Stimulated activated CD4-positive, alpha-beta T cell treated with anti-CD3 and anti-CD28 coated beads, TNF-alpha, amount 100 ng/mL, for 1 hour (primary cell): ENCODE measurements at places on chromosomes 6 and 20.

GRCh38 chr6:78854546-78854945 lies 12.8 kb upstream of the IRAK1BP1 start:
- no peak for DNase-seq

DNA sequence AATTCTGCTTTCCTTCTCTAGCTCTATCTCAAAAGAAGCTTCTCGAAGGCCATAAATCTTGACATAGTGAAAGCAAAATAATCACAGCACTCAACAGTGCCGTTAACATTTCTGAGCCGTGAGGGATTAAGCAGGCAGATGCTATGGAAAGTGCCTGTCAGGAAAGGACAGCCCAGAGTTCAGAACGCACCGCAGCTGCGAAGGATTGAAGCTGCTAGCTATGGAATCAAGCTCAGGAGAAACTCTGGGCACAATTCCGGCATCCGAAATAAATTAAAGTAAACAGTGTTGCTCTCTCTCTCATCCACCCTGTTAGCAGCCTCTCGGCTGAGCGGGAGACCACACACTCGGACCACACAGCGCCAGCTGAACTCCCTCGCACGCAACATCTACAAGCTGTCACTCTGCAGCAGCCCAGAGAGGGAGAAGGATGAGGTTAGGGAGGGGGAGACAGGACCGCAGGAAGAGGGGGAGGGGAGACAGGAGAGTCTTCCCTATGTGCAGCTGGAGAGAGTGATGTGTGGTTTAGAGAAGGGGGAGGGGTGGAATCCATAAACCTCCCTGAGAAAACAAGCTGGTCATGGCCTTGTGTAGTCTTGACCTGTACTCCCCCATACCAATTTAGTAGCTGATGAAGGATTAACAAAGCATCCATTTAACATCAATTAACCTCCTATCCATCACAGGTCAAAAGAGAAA lies 9.0 kb downstream of the EXOC2 start:
- no peak for DNase-seq

- DNase-seq: no peak
Measured at GRCh38 chr20:15069355-15069754, 731.9 kb upstream of the FLRT3 start.

DNA sequence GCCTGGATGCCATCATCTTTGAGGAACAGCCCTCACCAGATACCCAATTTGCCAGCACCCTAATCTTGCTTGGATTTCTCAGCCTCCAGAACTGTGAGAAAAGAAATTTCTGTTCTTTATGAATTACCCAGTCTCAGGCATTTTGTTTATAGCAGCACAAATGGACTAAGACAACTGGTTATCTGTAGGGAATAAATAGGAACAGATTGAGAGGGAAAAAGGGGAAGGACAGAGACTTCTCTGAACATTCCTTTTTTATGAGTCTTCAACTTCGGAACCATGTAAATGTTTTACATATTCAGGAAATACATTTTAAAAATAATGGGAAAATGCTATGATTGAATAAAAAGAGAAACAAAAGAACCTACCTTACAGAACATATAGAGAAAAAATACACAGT lies 20.9 kb downstream of the KCTD20 start:
- DNase-seq: no peak

- DNase-seq: no peak
Measured at GRCh38 chr6:106745824-106746582, 116.6 kb downstream of the QRSL1 start.

DNA sequence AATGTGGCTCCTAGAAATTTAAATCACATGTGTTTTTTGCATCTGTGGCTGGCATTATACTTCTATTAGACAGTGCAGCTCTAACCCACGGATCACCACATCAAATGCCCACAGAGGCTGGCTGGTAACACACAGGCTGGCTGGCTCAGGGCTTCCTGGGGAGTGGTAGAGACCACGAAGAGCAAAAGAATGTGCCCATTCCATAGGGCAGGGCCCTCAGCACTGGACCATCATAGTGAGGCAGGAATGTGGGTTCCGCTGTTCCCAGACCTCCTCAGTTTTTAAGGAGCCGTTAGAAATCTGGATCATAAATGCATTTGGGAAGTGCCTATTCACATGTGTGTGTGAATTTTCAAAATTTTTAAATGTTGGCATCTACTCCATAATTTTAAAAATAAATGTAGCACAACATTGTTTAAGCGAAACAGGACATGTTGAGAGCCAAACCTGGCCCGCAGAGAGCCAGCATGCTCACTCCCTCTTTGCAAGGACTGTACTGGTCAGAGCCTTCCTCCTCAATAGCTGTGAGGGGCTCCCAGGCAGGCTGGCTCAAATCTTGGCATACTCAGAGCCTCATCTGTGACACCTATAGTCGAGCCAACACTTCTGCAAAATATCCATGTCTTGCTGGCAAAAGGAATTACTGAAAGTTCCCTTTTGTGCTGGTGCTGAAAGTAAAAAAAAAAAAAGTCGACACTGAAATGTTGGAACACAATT lies 190.5 kb downstream of the FNDC1 start:
- DNase-seq: no peak

DNA sequence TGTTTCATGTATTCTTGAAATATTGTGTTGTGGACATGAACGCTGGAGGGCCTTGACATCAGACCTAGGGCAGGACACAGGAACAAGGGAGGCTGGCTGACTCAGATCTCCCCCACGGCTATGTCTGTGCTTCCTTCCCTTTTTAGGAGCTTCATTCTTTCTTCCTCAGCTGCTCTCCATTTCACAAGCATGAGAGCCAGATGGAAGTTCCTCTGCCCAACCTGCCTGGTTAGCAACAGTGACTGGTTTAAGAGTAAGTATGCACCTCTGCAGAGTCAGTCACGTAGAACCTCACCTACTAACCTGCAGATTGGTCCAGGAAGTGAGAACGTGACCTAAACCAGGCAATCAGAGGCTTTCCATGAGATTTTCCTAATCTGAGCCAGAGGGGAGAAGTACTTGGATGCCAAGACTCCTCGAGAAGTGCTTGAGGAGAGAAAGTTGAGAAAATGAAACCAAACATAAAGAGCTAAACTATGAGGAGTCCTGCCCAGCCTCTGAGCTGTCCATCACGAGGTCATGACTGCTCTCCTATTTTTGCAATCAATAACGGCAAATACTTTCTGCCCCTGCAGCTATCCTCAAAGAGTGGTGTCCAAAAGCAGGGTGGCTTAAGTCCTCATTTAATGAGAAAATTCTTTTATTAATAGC lies 465.2 kb upstream of the CITED2 start:
- no peak for DNase-seq

GRCh38 chr20:37902504-37903313 lies at the start of gene VSTM2L:
TSS of gene VSTM2L (plus strand) at chr20:37903127. CDS start at chr20:37903351, 224 bp downstream.
- DNase-seq: no peak

GRCh38 chr20:22775256-22775655 lies 190.9 kb upstream of the FOXA2 start:
- DNase-seq: no peak

DNA sequence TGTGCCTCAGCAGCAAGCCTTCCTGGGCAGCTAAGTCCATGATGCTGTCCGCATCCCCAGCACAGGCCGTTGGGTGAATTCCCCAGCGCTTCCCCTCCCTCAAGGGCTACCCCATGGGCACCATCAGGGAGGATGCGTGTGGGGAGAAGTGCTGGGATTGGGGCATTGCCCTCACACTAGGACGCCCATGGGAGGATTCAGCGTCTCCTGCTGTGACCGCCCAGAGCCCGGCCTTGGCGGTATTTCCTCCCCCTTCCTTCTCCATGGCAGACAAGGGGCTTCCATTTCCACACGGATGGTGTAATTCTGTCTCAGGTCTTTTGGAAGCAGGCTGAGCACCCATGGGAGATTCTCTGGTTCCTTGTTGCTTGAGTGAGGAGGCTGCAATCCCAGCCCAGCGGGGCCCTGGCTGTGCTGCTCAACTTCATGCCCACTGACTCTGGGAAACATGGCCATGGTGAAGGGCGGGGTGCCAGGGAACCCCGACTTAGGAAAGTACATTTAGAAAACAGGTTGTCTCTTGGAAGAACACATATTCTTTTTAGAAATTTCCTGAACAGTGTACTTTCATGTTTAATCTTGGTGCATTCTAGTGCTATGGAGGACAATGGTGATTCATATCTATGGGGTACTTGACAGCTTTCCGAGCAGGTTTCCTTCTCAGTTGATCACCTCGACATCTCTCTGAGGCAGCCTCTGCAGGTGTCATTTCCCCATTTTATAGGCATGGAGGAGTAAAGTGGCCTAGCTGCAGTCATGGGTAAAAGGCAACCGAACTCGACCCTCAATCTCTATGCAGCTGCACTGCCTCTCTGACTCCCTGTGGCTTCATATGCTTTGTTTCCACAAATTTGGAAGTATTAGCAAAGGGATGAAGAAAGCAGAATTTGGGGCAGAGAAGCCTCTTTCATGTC lies 178.2 kb upstream of the CST7 start:
- DNase-seq: no peak

DNA sequence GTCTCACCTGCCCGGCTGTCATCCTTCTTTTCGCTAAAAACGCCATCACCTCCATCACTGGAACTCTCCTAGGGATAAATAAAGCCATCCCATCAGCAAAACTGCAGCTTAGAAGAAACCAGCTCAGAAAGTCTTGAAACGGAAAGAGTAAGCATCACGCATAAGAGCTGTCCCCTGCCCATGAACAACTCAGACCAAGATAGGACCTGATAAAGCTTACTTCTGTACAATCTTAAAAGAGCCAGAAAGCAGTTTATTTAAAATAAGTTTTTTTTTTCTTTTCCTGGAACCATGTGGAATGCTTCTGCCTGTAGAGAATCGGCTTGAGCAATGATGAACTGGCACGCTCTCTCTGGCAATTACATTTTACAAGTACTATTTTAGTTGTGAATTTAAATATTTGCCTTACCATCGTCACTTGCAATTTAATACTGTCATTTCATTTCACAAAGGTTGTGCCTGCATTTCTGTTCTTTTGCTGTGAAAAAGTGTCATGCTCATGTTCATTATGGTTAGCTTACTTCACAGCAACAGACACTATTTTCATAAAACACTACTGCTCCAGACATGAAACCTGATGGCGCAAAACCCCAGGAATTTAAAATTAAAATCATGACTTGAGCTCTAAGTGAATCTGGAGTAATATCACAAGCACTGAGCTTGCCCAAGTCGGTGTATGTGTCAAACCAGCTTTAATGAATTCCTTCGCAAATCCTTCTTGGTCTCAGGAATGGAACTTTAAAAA lies 59.6 kb upstream of the EMILIN3 start:
- DNase-seq: no peak

DNA sequence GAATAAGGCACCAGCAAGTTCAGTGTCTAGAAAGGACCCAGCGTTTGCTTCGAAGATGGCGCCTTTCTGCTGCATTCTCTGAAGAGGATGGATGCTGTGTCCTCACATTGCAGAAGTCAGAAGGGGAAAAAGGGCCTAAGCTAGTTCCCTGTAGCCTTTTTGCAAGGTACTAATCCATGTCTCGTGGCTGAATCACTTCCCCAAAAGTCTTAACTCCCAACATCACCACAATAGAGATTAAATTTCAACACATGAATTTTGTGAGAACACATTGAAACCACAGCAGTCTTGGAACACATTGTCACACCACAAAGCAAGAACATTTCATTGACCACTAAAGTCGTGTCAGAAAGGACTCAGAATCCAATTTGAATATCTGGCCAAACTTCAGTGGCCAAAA lies 42.1 kb downstream of the KLHL31 start:
- no peak for DNase-seq

GRCh38 chr6:4342407-4343137 lies 207.2 kb upstream of the ECI2 start:
- no peak for DNase-seq

DNA sequence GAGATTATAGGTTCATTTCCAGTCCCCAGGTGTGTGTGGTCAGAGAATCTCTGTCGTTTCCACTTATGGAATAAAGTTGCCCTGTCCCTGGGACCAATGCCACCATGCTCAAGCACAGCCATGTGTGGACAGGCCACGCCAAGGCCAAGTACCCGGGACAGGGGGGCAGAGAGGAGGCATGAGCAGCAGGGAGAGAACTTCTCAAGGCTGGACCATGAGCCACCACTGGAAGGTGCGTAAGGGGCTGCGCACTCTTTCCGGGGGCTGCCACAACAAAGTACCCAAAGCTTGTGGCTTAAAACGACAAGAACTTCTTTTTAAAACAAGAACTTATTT lies 209.2 kb upstream of the KCNQ5 start:
- no peak for DNase-seq

- DNase-seq: no peak
Measured at GRCh38 chr6:30806581-30807183, 62.3 kb upstream of the IER3 start.

DNA sequence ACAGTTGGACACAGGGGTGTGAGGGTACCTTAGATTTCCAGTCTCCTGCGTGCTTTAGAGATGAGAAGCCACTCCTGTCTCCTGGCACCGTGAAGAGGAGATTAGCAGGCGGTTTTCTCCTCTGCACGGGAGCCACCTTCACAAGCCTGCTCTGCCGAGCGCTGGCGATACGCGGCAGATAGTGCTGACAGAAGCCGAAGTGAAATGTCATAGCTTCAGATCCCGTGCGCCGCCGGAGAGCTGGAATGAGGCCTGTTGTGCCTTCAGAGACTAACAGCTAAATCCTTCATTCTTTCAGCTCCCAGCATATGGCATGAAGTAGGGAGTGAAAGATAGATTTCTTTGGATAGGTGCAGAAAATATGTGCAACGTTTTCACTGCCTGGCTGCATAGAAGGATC lies 371.0 kb downstream of the TAF4 start:
- DNase-seq: no peak

DNA sequence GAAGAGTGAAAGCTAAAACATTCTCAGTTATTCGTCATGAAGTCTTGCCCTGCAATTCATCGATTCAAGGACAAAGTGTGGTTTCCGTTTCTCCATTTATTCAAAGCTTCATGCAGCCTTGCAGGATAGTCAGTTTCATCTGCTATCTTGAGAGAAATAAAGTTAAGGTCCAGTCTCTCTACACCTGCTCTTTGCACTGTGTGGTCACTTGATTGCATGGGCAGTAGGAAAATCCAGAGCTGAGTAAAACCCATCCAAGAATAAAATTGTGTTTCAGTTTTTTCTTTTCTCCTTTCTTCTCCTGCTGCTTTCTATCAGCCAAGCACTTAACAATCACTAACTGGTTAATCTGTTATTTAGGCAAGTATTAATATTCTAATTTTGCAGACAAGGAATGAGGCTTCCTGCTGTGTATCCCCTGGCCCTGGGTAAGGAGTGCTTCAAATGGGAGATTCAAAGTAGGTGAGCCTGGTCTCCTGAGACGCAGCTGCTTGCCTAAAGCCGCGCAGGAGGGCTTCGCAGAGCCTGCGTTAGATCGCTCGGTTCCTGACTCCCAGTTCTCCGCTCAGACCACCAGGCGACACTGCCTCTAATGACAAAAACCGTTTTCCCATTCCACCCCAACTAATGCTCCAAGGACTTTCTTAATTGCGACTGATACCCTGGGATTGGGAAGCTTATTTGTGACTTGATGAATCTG lies 808.3 kb downstream of the TFAP2A start:
- no peak for DNase-seq

DNA sequence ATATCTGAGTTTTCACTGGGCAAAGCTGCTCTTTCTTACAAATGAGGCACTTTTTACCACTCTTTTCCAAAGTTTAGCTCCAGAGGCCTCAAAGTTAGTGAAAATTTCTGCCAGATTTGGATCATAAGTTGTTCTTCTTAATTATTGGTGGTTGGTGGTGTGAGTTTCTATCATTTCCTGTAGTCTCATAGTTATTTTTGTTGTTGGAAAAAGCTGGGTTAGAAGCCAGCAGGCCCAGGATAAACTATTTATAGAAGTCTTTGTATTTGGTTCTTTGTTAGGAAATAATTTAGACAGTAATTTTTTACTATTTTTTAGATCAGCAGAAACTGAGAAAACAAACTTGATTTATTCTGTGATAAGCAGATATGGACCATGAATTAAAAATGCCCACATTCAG lies 10.6 kb downstream of the PFDN4 start:
- no peak for DNase-seq

- no peak for DNase-seq
Measured at GRCh38 chr6:41441598-41442351, 104.4 kb upstream of the FOXP4 start.
